ENCODE measurements at places on chromosomes 6 and 20.
A peak's percentile ranks its signal among the peaks of the same experiment; 100 is the strongest.

DNA sequence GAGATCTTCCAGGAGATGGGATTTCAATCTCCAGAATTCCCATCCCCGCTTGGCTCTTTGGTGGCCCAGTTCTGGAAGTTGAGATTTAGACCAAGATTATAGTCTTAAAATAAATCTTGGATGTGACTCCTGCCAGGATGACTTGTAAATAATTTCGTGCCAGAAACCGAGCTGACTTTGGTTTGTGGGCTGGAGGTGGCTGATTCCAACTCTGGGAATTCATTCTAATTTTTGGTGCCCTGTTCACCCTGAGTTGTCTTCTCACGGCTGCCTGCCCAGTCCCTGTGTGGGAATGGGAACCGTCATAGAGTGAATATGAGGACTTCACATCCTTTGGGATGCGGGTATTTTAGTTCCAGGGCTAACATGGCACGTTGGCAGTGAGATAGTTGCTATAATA, 64.8 kb downstream of the JARID2 start:
- no peak for DNase-seq

GRCh38 chr6:105932440-105932839, 153.7 kb upstream of the PRDM1 start:
- DNase-seq: no peak

DNA sequence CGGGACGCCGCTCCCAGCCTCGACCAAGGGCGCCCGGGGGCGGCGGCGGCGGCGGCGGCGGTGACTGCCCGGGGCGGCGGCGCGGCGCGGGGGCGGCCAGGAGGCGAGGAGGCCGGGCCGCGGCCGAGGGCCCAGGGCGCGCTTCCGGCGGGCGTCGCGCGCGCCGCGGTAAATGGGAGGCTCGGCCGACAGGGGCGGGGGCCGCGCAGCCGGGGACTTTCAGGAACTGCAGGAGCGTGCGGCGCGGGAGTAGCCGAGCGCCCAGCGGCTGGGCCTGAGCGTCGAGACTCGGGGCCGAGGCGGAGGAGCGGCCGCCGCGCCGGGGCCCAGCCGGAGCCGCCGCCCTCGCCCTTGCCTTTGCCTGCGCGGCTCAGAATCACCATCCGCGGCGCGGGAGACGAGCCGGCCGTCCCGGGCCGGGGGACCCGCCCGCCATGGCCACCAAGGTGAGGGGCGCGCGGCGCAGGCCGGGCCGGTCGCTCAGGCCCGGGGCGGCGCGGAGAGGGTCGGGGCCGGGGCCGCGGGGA, at the start of gene SNX9:
Gene SNX9 (plus strand): TSS at position 246 of the 527 bp plus-strand sequence. CDS start 189 bp downstream, at position 435.
- DNase-seq: peak; percentile 87

DNA sequence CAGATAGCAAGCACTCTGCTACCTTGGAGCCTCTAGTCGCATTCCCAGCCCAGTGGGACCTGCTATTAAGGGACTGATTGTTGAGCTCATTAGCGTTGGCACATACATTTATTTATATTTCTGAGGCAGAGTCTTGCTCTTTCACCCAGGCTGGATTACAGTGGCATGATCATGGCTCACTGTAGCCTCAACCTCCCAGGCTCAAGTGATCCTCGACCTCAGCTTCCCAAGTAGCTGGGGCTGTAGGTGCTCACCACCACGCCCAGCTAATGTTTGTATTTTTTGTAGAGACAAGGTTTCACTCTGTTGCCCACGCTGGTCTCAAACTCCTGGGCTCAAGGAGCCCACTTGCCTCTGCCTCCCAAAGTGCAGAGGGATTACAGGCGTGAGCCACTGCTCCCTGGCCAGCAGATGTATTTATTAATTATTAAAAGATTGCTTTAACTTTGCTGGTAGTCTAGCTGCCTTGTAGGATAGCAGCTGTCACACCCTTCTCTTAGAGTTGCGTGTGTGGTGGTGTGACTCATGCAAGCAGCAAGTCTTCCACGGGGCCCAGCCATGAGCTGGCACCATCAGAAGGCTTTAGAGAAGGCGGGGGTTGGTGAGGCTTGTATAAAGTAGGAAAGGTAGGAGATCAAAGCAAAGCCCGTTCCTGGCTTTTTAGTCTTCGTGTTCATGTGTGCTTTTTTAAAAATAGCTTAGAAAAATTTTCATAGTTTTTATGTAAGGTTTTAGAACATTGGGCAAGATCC, 16.5 kb downstream of the ACTR5 start:
- no peak for DNase-seq

DNA sequence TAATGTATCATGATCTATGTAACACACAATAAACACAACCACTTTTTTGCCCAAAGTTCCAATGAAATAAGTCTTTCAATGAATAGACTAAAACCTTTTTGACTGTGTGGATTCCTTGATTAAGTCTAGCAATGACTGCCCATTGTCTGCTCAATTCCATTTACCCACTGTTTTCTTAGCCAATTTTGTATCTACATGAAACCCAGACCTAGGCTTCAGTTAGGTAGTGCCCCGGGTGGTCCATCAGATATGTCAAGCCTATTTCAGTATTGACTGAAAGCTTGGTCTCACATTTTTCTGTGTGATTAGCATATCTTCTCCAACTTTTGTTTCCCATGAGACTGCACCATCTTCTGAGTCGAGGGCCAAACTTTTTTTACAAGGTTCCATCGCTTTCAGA, 615.0 kb downstream of the C6orf118 start:
- no peak for DNase-seq

DNA sequence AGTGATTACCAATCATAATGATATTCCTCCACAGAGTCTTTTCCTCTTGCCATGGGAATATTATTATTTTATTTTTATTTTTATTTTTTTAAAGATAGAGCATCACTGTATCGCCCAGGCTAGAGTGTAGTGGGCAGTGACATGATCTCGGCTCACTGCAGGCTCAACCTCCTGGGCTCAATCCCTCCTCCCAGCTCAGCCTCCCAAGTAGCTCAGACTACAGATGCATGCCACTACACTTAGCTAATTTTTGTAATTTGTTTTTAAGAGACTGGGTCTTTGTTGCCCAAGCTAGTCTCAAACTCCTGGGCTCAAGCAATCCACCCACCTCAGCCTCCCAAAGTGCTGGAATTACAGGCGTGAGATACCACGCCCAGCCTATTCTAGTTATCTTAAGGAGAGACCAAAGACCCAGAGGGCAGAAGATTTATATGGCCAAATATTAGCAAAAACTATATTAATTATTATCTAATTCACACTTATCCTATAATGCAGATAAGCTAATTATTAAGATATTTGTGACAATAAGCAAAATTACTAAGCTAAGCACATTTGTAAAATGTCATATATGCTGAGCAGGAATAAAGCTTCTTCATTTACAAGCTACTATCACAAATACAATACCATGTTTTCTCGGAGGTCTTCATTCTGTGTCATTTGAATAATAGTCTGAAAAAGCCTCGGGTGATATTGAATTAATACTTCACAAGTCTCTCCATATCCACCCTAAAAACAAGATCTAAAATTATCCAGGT, 63.5 kb downstream of the HACE1 start:
- DNase-seq: no peak

DNA sequence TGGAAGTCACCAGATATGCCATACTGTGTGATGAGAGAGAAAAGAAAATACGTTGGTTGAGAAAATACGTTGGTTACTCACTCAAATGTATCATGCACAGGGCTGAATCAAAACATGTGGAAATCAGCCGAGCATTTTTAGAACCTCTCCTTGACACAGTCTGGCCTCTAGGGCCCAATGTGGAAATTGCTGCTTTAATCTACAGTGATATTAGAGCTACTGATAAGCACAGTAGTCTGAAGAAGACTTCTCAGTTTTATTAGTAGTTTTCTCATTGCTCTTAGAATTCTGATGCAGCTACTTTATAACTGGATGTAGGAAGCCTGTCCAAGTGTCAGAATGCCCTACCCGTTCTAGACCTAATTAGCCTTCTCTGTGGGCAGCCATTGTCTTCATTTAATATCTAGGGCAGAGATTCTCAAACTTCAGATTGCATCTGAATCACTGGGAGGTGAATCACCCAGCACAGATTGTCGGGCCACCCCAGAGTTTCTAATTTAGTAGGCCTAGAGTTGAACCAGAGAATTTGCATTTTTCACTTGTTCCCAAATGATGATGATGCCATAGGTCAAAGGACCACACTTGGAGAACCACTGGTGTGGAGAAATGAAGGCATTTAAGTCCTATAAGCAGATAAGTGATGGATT, 229.1 kb downstream of the PLCB1 start:
- DNase-seq: no peak

GRCh38 chr6:134481966-134482365, 164.1 kb upstream of the SGK1 start:
- DNase-seq: no peak

GRCh38 chr6:161544801-161545480, 271.1 kb upstream of the AGPAT4 start:
- no peak for DNase-seq
